Bronchial epithelial cell (primary cell): ENCODE measurements at places on chromosomes 12 and 14.
A peak's percentile ranks its signal among the peaks of the same experiment; 100 is the strongest.

- DNase-seq: peak; percentile 100
Measured at GRCh38 chr12:121949648-121950397, 31.4 kb downstream of the CFAP251 start.

DNA sequence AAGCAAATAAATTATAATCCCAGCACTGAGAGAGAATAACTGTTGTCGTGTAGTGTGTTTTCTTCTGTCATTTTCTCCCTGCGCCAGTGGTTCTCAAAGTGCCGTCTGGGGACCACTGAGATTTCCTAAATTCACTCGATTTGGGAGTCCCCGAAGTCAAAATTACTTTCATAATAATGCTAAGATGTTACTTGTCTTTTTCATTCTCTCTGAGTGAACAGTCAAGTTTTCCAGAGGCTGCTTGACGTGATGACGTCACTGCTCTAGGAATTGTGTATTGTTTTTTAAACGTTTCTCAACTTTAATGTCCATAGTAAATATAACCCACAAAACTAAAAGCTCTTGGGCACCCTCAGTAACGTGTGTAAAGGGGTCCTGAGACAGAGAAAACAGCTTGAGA is 796 bp upstream of the POP5 start:
- DNase-seq: no peak

DNA sequence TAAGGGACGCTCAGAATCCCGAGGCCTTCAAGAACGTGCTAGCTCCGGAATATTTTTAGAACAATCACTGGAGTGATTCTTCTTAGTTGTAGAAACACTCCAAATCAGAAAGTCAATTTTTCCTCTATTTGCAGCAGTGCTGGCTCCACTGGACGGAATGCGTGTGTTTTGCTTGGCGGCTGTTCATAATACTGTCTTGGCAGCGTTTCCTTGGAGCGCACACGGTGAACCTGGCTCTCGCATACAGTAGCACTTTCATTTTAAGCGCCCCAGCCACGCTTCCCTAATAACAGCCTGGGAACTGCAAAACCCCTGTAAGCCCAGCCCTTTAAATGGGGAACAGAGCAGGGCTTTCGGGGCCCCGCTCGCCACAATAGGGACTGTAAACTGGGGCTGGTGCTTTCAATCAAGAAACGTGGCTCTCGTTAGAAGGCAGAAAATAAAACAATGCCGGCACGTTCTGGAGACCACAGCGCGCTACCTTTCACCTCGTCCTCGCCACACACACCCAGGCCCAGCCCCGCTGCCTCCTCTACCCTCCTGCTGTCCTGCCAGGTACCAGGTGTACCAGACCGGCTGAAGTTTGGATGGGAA is 79.9 kb downstream of the BCL11B start:
- DNase-seq: peak; percentile 44

- DNase-seq: no peak
Measured at GRCh38 chr12:96354844-96355534, 45.2 kb downstream of the CDK17 start.

GRCh38 chr12:67690656-67691055 is 42.1 kb downstream of the DYRK2 start:
- no peak for DNase-seq

GRCh38 chr12:87254381-87255030 is 774.7 kb downstream of the C12orf50 start:
- no peak for DNase-seq

- DNase-seq: peak; percentile 95
Measured at GRCh38 chr14:85172290-85172689, 357.7 kb upstream of the FLRT2 start.

GRCh38 chr14:54815515-54815914 is 87.1 kb downstream of the GCH1 start:
- DNase-seq: no peak

DNA sequence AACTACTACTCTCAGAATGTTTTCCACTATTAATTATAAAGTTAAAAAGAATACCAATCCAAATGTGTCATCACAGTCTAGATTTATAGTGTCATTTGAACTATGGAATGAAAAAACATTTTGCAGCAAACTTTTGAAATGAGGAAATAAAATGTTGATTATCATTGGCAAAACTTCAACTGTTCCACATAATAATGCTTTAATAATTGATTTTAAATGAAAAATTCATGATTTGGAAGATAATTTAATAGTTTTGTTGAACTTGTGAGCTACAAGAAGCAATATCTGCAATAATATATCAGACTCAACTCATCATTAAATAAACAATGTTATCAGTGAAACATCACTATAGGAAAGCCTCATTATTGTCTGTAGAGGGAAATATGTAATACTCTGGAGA is 48.2 kb upstream of the DCN start:
- no peak for DNase-seq

DNA sequence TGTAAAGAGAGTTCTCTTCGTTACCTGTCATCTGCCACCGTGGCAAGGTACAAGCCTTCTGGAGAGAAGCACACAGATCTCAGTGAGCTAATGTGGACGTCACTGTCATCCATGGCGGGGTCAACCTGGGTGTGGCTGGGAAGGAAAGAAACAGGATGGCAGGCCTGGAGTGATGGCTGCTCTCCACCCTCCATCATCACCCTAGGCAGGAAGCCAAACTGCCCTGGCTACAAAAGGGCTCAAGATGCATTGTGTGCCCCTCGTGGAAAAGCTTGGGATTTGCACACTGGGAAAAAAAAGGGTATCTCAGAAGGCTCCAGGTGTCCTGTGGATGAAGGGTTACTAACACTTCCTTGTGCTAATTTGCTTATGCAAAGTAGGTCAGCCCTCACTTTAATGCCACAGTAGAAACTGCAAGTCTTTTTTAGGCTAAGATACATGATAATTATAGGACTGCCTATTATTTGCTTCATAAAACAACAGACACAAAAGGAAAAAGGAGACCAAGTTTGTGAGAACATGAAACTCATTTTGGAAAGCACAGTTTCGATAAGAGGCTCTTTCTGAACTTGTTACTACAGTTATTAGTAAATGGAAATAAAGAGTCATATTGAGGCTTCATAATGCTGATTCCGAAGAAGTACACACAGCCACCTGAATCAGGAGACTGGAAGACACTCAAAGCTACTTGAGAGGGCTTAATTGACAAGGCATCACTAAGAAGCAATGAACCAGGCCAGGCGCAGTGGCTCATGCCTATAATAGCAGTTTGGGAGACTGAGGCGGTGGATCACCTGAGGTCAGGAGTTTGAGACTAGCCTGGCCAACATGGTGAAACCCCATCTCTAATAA is 18.9 kb downstream of the RFC5 start:
- DNase-seq: no peak

DNA sequence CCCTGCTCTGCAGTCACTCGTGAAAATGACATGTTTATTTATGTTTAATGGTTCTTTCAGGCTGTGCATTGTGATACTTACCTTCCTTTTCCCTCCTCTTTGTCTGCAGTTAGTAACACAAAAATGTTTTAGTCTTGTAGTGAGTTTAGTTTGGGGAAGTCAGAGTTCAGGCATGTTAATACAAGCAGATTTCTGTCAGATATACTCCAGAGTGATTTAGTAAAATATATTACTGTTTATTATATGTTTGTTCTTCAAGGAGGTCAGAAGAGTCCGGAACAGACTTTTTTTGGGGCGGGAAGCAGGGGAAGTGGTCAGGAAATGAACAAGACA is 28.7 kb downstream of the MSRB3 start:
- DNase-seq: peak; percentile 60

GRCh38 chr12:49683599-49684309 is 23.5 kb downstream of the FMNL3 start:
- DNase-seq: no peak

DNA sequence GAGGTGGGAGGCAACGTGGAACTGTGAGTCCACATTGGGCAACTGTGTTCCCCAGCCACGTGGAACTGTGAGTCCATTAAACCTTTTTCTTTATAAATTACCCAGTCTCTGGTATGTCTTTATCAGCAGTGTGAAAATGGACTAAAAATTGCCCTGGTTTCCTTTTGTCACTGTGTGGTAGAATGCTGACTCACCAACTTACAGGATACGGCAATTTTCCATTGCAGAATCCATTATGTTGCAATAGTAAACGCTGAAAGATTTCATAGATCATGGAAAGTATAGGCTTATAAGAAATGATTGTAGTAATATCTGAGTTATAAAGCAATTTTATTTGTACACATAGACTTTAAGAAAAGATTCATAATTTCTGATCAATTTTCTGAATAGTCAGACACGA is 93.0 kb downstream of the GTF2A1 start:
- peak; percentile 22 for DNase-seq

DNA sequence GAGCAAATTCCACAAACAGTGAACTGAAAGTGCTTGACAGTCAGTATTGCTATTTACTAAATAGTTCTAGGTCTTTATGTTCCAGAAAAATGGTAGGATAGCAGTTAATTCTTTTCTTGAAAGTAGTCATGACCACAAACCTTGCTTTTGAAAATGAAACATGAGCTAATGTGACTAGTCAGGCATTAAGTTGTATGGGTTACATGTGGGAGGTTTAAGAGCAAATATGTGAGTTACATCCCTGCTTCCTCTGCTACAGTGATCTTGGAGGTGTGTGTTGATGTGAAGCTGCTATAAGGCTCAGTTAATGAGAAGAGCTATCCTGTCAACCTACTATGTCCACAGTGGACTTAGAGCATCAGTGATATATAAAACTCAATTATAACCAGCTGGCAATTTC is 741.6 kb downstream of the FSCB start:
- no peak for DNase-seq

GRCh38 chr12:78562368-78563205 is 302.0 kb upstream of the SYT1 start:
- DNase-seq: peak; percentile 39

GRCh38 chr12:110246636-110247339 is 34.3 kb upstream of the ATP2A2 start:
- DNase-seq: peak; percentile 58

- peak; percentile 50 for DNase-seq
Measured at GRCh38 chr14:74945852-74946658, 9.3 kb downstream of the PGF start.

DNA sequence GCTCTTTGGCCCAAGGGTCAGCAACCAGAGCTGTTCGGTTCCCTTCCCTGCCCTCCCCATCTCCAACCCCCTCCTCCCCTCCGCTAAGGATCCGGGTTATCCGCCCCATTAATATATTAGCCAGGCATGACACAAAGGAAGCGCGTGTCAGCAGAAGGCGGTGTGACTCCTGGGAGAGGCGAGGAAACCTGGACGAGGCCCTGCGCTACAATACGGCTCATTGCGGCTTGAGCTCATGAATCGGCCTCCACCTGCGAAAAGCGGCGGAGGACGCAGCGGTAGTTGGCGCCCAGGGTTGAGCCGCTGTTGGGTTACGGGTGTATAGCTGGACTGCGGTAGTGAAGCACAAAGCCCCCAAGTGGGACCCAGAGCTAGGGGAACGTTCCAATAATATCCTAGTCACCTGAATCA is 9.9 kb downstream of the FOXA1 start:
- peak; percentile 67 for DNase-seq

GRCh38 chr14:66311058-66311457 is 175.1 kb upstream of the CCDC196 start:
- no peak for DNase-seq

GRCh38 chr14:23358553-23359166 is 6.0 kb upstream of the SLC22A17 start:
- no peak for DNase-seq

DNA sequence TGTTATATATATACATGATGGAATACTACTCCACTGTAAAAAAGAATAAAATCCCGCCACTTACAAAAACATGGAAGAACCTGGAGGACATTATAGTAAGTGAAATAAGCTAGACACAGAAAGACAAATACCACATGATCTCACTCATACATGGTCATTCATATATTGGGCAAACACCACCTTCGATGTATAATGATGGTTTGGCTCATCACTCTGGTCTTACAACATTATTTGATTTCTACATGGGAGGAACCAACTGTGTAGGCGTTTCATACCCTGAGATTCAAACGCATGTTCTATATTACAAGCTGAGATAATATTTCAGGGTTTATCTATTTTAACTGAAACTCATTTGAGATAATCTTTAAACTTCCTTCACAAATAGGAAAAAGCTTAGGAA is 48.3 kb downstream of the ABCD2 start:
- peak; percentile 46 for DNase-seq

- peak; percentile 42 for DNase-seq
Measured at GRCh38 chr12:96520767-96521166, 31.4 kb downstream of the CFAP54 start.

- no peak for DNase-seq
Measured at GRCh38 chr14:101478796-101479410, 82.4 kb upstream of the DIO3 start.

DNA sequence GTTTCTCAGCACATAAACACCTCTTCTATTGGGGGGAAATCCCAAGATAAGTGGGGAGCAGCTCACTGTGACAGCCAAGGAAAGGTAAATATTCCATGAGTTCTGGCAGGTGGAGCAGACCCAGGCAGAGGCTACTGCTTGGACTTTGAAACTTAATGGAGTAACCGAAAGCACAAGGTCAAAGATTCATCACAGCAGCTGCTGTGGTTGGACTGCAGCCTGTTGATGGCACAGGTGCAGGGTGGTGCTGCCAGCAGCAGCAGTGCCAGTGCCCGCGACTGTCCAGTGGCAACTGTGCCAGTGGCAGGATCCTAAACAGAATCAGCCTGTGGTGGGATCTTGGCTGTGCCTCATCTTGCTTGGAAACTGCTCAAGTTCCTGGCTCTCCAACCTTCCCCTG is 81.4 kb upstream of the ARID2 start:
- DNase-seq: no peak

GRCh38 chr14:99971941-99972747 is 93.1 kb upstream of the EVL start:
- no peak for DNase-seq

DNA sequence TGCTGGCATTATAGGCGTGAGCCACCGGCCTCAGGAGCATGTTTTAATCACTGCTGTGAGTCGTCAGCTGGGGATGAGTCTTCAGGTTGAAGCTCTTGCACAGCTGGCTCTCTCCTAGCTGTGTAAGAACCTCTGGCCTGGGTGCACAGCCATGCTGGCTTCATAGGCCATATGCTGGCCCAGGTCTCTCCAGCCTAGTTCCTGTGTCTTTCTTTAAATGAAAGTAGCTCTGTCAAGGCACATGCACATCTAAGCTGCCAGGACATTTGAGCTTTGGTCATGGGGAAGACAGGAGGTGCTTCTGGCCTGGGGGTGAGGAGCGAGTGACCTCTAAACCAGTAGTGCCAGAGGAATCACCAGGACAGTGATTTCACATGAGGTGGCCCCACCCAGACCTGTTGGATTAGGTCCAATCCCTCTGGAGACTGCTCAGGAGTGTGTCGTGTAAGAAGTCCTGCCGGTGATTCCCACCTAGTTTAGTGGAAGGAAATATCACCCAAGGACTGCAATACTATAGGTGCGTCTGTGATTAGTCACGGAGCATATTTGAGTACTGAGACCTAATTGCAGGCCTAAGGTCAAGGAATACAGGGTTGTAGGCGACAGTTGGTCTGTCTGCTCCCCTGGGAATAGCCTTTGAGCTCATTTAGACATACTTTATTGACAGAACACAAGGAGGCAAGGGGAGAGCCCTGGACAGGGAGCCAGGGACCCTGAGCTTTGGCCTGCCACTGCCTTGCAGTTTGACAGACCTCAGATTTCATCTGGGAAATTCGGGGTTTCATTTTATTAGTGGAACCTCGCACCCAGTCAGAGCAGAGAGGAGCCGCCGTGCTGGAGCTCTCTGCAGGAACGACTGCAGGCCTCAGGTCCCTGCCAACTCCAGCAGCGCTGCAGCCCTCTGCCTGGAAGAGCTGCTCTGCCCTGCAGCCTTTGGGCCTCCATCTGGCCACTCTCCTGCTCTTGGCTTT is 67.0 kb downstream of the ANKRD9 start:
- DNase-seq: peak; percentile 28

- DNase-seq: peak; percentile 82
Measured at GRCh38 chr12:26239122-26239851, 43.9 kb downstream of the SSPN start.
